ENCODE measurements at places on chromosomes 1 and 21.

- no peak for DNase-seq
These were observed 22.0 kb downstream of the MRPL37 start for GRCh38 chr1:54221867-54222484.

- DNase-seq = no peak
These were observed 8.7 kb upstream of the DOP1B start for GRCh38 chr21:36147911-36148310.

- DNase-seq = no peak
These were observed 37.9 kb downstream of the WDR3 start for GRCh38 chr1:117967477-117967876.

GRCh38 chr1:94522304-94522703 lies 19.3 kb downstream of the F3 start:
- no peak for DNase-seq

GRCh38 chr1:113103048-113103447 lies 30.1 kb downstream of the LRIG2 start:
- DNase-seq = no peak

DNA sequence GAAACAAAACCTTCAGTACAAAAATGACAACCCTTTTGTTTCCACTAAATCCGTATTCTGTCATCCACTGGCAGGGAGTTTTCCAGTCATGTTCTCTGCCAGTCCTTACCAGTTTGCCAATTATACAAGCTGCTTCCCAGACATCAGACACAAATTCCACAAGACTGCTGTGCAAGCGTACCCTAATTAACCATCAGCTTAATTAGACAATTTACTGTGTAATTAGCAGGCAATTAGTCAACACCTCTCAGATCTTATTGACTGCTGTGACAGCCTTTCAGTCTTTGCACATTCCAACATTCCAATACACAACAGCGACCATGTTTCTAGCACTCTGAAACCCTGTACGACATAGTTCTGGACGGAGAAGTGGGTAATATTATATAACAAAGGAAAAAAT lies 420.1 kb downstream of the DPYD start:
- DNase-seq = no peak

Data from NCI-H1417 treated with DMSO at 0.1 percent for 48 hours (cell line).